Activated CD4-positive, alpha-beta T cell treated with anti-CD3 and anti-CD28 coated beads, Interleukin-2, amount 50 U/mL, for 24 hours (primary cell): ENCODE measurements at places on chromosomes 12 and 14.

GRCh38 chr12:25859976-25860375 lies 98.5 kb upstream of the RASSF8 start:
- DNase-seq = no peak

- DNase-seq = no peak
Observed at GRCh38 chr14:102985665-102986064, 63.2 kb downstream of the AMN start.

- DNase-seq = no peak
Observed at GRCh38 chr12:55931317-55931779, 386 bp downstream of the DGKA start.

DNA sequence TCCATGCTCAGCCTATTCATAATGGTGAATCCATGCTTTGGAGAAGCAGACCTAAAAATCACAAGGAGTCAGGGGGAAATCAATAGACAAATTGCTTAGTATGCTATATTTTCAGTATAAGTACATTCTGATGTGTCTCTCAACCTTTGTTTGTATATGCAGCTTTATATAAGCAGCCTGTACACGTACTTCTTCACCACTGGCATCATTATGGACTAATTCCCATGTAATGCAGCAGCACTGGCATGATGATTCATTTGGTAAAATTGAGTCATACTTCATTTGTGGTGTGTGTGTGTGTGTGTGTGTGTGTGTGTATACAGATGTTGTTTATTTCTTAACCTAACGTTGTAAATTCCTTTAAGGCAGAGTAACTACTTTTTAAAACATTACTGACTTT lies 10.9 kb downstream of the DCP1B start:
- DNase-seq = no peak

DNA sequence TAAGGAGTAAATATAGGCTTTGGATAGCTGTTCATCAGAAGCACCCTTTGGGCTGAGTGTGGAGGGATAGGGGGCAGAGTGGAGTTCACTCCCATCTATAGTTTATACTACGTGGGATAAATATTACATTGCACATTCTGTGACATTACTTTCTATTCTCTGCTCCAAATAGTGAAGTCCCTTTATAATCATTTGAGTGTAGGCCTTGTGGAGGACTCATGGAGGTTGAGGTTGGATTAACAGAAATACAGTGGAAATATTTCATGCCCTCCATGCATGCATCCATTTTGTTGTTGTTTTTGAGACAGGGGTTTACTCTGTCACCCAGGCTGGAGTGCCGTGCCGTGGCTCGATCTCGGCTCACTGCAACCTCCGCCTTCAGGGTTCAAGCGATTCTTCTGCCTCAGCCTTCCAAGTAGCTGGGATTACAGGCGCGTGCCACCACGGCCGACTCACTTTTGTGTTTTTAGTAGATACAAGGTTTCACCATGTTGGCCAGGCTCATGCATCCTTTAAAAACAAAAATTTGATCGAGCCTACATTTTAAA lies 1.4 kb downstream of the CHPT1 start:
- DNase-seq = no peak

GRCh38 chr12:6942331-6942665 lies 1.3 kb upstream of the RNU7-1 start:
- no peak for DNase-seq

DNA sequence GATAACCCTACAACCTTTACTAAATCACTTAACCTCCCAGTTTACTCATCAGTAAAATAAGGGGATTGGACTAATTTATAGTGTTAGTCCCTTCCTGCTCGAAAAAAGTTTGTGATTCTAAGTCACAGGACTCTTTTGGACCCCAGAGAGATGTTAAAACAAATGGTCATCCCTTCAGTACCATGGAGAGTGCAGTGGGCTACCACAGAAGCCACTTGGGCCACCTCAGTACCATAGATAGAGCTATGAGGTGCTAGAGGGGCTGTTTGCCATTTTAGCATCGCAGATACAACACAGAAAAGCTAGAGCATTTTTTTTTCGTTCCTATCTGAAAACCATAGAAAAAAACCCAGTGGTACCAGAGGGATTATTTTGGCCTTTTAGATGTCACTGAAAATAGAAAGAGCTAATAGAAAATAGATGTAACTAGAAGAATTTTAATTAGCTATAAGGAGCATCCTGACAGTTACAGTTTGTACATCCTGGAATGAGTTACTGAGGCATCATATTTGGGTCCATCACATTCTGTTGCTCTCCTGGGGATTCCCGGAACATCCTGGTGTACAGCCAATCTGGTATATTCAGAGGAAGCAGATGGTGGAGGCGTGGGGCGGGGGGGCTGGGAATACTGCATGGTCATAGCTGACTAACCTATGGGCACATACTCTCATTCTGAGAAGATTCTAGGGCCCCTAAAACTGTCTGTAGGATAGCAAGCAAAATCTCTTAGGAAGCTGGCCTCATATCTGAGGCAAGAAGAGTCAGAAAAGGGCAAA lies 2.8 kb downstream of the ZNF219 start:
- DNase-seq = no peak

DNA sequence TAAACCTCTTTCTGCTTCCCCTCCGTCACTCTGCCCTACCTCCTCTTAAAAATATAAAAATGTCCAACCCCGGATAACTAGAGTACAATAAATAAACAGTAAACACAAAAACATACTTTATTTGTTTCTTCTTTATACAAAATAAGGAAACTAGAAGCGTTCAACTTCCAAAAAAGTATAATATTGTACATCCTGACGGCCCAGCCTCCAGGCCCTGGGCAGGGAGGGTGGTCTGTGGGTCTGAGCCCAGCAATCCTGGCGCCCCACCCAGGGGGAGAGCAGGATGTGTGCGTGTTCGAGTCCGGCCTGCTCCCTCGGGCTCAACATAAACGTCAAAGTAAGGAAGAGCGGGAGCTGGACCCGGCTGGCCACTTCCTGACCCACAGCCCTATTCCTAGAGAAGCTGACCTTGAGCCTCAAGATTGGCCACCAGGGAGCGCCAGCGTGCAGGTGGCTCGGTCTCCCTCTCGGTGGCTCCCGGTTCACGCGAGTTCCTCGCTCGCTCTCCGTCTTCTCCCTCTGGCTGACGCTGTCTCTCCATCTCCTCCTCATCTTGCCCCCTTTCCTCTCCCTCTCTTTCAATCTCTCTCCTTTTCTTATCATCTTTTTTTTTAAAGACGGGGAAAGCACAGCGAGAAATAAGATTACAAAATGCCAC lies 9.4 kb downstream of the LHX5 start:
- peak; percentile 42 for DNase-seq

GRCh38 chr12:68876461-68876860 lies 56.5 kb downstream of the CPM start:
- no peak for DNase-seq

DNA sequence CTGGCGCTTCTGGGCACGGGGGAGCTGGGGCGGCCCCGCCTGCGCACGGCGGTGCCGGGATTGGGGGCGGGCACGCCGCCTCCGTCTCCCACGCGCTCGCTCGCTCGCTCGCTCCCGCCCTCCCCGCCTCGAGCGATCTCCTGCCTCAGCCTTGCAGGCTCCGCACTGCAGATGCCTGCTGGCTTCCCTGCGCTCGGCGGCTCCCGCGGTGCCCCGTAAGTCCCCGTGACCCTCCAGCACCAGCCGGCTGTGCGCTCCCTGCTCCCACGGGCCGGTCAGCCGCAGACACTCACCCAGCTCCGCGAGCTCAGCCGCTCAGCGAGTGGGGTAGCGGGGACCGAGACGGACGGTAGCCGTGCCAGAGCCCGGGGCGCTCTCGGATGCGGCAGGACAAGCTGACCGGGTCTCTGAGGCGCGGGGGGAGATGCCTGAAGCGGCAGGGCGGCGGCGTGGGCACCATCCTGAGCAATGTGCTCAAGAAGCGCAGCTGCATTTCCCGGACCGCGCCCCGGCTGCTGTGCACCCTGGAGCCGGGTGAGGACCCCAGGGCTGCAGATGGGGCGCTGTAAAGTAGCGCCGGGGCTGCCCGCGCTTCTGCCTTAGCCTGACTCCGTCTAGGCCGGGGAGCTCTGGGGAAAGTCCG lies at the start of gene TBC1D30:
Gene TBC1D30, plus strand, starts transcription at position 148 of the 643 bp plus-strand sequence. Its CDS starts 233 bp downstream, at position 381.
- no peak for DNase-seq

- no peak for DNase-seq
Observed at GRCh38 chr12:109798691-109799090, 34.5 kb downstream of the TRPV4 start.

DNA sequence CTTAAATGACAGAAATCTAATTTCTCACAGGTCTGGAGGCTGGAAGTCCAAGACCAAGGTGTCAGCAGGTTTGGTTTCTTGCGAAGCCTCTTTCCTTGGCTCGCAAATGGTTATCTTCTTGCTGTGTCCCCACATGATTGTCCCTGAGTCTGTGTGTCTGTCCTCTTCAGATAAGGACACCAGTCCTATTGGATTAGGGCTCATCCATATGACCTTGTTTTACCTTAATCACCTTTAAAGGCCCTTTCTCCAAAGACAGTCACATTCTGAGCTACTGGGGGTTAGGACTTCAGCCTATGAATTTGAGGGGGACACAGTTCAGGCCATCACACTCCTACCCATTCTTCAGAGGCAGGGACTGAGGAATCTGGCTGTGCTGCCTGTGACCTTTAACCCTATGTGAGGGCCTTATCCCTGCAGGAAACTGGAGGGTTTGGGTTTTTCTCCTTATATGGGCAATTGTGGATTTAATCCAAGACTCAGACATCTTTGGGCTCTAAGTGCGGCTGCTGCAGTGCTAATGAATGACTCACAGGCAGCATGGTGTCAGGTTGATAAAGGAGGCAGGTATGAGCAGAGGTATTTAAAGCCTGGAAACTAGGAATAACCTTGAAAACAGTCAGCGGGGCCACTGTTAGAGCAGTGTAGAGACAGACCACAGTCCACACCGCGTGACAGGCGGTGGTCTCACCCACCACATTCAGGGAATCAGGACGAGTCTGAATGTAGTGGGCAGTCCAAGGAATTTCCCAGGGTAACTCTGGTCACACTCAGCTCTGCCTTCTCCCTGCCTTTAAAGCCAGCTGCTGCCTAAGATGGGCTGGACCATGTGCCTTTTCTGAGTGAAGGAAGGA lies 10.2 kb downstream of the TPCN1 start:
- DNase-seq = no peak

GRCh38 chr12:65367396-65367795 lies 88.9 kb downstream of the MSRB3 start:
- DNase-seq = no peak

DNA sequence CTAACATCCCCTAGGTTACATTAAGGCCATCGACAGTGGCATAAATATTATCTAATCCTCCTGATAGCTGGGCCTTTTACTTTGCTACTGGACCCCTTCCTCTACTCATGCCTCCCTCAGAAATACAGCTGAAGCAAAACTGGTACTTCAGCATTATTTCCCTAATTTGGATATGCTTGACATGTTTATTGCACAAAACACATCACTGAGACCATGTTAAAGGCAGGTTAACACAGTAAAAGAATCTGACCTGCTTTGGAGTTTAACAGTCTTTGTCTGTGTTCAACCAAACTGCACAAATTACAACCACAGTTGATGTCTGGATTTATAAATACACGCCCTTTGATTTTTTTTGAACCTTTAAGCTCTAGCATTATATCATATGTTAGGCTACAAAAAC lies 156.6 kb downstream of the FOXA1 start:
- no peak for DNase-seq

DNA sequence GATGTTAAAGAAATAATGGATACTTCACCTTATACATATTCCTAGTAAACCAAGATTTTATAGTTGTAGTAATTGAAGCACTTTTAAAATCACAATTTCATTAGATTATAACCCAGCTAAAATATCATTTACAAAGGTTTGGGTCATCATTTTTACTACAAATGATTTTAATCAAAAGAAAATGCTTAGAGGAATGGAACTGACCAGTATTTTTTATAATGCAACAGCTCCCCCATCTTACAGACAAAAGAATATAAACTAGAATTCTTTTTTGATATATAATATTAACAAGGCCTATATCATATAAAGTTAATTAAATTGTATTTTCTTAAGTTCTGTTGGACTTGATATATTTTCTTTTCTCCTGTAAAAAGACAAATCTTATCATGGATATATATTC lies 20.4 kb upstream of the LRFN5 start:
- no peak for DNase-seq

DNA sequence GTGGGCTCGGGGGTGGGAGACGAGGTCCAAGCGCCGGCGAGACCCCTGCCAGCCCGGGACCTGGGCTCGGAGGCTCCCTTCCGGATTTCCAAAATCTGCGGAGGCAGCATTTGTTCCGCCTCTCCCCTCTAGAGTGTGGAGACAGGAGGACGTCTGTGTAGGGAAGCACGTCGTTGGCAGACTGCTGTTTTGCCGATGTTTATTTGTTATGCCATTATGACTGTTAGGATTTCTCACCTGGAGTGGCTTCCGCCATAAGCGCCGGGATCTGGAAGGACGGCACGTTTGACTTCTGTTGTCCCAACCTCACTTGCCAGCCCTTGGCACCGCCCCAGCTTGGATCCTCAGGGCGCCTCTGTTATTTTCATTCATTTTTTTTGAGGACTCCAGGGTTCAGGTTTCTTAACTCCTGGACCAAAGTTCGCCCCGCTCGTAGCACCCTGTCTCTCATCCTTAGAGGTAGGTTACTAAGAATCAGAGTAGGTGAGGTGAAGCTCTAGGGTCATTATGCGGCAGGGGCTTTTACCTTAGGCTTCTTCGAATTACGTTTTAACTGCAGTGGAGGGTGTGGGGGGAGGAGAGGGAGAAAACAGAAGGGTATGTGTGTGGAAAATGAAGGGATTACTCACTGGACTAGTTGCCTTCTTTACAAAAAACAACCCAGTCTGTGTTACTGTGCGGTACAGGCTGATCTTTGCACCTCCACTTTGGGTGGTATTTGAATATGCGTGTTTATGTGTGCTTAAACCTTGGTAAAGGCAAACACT lies 547 bp upstream of the PYGL start:
- no peak for DNase-seq

DNA sequence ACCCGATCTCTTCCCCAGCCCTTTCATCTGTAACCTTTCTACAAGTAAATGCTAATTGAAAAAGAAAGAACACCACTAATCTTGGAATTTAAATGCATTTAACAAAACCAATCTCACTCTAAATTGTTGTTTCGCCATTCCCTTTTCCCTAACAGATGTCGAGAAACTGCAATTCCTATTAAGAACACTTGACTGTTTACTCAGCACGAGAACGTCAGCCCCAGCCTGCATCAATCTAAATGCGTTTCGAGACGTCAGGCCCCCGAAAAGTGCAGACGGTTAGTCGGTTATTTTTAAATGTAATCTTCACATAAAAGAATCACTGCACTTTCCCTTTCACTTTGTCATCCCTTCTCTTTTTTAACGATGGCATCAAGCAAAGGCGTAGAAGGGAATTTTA lies 837.6 kb downstream of the VRK1 start:
- DNase-seq = peak; percentile 14

- no peak for DNase-seq
Observed at GRCh38 chr14:42523666-42524065, 917.0 kb downstream of the LRFN5 start.

GRCh38 chr14:104856157-104856868 lies 8.8 kb upstream of the CEP170B start:
- no peak for DNase-seq

- no peak for DNase-seq
Observed at GRCh38 chr12:75774261-75775052, 257.1 kb downstream of the PHLDA1 start.
